ENCODE measurements at places on chromosomes 2 and 18. TPM values are rescaled to one million over a fixed set of nuclear protein-coding genes. Genes with fewer than 3 reads are reported as not detected.
A peak's percentile ranks its signal among the peaks of the same experiment; 100 is the strongest.

Gene NEUROD1
- not detected for total RNA-seq

DNA sequence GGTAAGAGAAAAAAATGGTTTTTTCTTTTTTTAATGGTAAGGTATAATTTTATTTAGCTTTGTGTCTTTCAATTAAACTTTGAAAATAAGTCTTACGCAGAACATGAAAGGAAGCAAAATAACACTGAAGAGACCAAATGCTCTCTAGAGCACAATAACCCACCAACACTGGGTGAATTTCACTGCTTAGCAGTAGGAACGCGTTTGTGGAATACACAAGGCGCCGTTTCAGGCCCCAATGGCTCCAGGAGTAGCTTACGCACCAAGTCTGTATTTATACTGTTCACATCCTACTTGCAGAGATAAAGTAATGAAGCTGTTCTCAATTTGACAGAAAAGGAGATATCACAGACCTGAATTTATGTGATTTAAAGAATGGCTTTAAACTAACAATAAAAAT, 23.5 kb downstream of the RPL31 start:
- H3K27me3 ChIP-seq, result no peaks in the 10 kb centered on the region
- H3K4me1 ChIP-seq, result no peaks in the 10 kb centered on the region
- no peak for DNase-seq
- H3K36me3 ChIP-seq, result peaks cover 12% of the 10 kb centered on the region
- H3K4me3 ChIP-seq, result no peak overlapping the region

DNA sequence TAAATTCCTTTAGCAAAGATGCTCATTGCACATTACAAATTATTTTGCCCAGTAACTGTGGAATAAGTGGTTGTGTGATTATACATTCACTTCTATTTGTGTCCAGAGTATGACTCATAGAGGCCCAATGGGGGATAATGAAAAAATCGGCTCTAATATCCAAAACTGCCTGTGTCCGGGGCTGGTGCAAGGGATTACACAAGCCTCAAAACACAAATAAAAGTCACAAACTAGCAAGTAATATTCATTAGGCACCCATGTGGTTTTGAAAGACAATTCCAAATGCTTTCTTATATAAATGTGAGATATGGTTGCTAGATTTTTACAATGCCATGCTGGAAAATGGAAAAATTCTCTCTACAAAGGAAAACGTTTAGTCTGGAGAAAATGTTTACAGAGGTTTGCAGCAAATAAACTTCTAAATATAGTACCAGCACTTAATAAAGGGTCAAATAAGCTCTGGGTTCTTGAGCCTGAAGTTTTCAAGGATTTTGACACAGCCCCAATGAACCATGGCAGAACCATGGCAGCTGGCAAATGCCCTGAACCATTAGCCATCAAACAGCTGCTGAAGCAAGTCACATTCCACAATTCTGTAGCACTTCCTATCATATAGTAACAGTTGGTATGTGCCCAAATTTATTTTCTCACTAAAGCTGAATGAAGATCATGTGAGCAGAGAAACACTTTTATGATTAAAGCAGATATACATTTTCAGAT, 40.5 kb downstream of the IRS1 start:
- no peaks in the 10 kb centered on the region for H3K36me3 ChIP-seq
- peak overlapping the region; percentile 1 for H3K4me3 ChIP-seq
- H3K4me1 ChIP-seq, result peaks cover 80% of the 10 kb centered on the region
- DNase-seq, result no peak

DNA sequence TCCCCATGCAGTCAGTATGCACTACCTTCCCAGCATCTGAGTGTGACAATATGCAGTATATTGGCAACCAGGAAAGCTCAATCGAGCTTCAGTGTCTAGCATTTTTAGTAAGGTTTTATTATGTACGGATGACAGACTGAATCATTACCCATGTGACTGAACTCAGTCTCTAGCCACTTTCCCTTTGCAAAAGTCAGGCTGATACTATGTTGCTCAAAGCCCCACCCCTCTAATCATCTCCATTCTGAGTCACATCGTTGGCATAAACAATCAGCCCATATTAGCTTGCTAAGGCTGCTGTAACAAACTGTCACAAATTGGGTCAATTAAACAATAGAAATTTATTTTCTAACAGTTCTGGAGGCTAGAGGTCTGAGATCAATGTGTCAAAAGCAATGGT, 25.8 kb upstream of the SRD5A2 start:
- H3K4me1 ChIP-seq, result no peaks in the 10 kb centered on the region
- H3K27me3 ChIP-seq, result no peaks in the 10 kb centered on the region
- no peaks in the 10 kb centered on the region for H3K36me3 ChIP-seq
- no peak overlapping the region for H3K4me3 ChIP-seq
- DNase-seq, result no peak

DNA sequence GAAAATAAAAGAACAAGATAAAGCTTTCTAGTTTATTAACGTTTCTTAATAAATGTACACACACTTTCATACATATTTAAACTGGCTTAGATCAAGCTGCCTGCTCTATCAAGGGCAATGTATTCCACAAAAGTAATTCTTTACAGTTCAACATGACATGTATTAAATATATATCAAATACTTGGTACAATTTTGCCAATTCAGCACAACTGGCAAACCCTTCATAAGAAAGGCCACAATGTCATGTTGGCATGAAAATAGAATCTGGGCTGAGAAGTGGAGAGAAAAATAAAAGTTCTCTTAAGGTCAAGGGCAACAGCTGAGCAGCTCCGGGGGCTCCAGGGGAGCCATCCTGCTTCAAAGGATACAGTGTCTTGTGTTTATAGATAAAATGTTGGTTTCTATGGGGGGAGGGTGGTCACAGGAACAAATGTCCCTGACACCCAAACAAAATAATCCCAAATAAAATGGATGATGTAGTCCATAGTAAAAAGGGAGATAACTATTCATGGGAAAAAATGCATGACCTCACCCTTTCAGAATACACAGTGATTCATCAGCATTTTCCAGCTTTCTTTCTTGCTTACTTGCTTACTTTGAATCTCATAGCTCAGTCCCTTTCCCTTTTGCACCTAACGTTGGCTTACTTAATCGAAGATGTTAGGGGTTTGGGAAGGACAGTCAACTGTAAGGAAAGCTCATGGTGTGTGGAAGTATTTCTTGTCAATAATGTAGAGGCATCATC, 494.9 kb downstream of the NYAP2 start:
- H3K4me1 ChIP-seq, result peaks cover 7% of the 10 kb centered on the region
- no peak overlapping the region for H3K4me3 ChIP-seq
- no peaks in the 10 kb centered on the region for H3K27me3 ChIP-seq
- no peak overlapping the region for H3K27ac ChIP-seq

All from thoracic aorta (tissue), 2 donors.